ENCODE measurements at places on chromosomes 7 and 10.

DNA sequence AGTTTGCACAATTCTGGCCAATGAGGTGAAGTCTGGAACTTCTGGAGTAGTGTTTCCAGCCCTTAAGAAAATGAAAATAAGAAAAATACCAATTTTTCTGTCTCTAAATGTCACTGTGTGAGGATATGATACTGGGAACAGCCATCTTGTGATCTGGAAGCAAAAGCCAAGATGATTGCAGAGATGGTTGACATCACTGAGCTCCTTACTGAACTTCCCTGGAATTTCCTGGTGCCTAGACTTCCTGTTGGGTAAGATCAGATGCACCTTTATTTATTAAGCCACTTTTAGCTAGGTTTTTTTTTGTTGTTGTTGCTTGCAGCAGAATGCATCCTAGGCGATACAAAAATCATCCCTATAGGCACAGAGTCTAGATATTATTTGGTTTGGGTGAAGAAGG is 27.3 kb upstream of the INHBA start:
- no peak for DNase-seq

GRCh38 chr10:112954974-112955581 is 5.0 kb downstream of the TCF7L2 start:
- DNase-seq, result no peak

GRCh38 chr7:103343332-103343731 is 1.2 kb downstream of the DNAJC2 start:
- DNase-seq, result no peak

- peak; percentile 54 for DNase-seq
Observed at GRCh38 chr10:121823993-121824463, 103.8 kb downstream of the ATE1 start.

GRCh38 chr7:138833596-138833995 is 35.6 kb upstream of the ATP6V0A4 start:
- DNase-seq, result no peak

DNA sequence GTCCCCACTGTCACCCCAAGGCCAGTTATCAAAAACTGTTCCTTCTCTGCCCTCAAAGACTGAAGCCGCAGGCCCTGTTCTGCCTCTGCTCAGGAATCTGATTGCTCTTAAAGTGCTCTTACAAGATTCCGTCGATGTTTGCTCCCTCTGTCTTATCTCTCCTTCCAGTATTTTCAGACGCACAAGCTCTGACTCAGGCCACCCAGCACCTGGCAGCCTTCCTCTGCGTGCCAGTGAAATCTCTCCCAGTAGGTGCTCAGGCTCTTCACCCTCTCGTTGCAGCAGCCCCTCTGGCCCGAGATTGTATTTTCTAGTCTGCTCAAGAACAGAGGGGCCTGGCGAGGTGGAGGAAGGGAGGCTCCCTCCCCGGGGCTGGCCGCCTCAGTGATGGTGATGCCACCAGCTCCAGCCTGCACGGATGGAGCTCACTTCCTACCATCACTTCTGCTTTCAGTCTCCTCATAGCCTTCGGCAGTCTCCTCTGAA is 276.2 kb downstream of the USP6NL start:
- no peak for DNase-seq

GRCh38 chr7:136399385-136399784 is 422.2 kb upstream of the MTPN start:
- DNase-seq, result no peak

DNA sequence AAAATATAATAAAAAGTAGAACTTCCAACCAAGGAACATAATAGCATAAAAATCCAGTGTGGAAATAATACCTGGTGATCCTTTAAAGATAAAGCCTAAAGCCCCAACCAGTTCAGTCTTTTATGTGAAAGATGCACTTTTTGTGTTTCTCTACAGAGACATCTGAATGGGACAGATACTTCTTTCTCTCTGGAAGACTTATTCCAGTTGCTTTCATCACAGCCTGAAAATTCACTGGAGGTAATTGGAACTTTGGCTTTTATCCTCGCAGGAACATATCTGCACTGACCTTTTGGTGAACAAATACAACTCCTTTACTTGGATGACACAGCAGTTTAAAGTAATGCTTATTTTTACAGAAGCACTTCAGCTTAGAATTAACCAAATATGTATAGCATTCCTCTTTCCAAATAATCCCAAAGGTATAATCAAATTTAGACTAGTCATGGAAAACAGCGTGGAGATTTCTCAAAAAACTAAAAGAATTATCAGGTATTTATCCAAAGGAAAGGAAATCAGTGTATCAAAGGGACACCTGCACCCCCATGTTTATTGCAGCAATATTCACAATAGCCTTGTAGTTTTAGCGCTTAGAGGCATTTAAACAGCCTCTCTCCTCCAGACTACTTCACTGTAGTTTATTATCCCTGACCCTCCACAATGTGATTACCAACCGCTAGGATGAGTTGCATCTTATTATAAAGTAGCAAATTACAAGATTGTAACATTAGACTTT is 16.8 kb downstream of the HNRNPA2B1 start:
- DNase-seq, result no peak

DNA sequence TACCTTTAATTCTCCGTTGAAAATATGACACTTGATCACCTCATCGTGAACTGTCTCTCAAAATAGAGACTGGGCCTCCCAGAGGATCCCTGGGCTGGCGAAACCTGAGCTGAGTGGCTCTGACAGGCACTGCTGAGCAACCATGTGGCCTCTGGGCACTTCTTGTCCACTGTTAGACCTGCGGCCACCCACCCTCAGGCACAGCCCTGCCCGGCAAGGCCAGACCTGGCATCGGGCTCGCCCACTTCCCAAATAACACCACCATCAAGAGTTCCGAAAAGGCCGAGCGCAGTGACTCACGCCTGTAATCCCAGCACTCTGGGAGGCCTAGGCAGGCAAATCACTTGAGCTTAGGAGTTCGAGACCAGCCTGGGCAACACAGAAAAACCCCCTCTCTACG is 82.5 kb downstream of the COBL start:
- no peak for DNase-seq

GRCh38 chr7:101156866-101157589 is 2.8 kb downstream of the AP1S1 start:
- DNase-seq, result no peak

GRCh38 chr7:100157334-100158228 is 942 bp downstream of the TRAPPC14 start:
- no peak for DNase-seq

DNA sequence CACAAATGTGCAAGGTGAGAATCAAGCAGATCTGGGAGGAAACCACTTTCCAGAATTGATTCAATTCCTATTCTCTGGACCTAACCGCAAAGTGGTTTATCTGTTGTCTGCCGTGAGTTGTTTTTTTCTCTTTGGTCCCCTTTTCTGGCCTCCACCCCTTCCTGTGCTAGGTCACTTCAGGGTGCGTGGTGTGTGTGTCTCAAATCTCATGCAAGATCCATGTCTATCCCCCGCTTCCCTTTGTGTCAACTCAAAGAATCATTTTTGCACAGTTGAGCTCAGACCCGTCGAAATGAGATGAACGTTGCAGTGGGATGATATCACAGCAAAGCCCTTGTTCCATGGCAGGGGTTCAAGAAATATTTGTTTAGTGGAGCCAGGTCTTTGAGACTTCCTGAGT is 184.5 kb downstream of the GATA3 start:
- DNase-seq, result no peak

GRCh38 chr7:149855361-149856305 is 17.5 kb downstream of the ZNF862 start:
- no peak for DNase-seq

- DNase-seq, result no peak
Observed at GRCh38 chr10:102426803-102427287, 5.5 kb downstream of the CUEDC2 start.

DNA sequence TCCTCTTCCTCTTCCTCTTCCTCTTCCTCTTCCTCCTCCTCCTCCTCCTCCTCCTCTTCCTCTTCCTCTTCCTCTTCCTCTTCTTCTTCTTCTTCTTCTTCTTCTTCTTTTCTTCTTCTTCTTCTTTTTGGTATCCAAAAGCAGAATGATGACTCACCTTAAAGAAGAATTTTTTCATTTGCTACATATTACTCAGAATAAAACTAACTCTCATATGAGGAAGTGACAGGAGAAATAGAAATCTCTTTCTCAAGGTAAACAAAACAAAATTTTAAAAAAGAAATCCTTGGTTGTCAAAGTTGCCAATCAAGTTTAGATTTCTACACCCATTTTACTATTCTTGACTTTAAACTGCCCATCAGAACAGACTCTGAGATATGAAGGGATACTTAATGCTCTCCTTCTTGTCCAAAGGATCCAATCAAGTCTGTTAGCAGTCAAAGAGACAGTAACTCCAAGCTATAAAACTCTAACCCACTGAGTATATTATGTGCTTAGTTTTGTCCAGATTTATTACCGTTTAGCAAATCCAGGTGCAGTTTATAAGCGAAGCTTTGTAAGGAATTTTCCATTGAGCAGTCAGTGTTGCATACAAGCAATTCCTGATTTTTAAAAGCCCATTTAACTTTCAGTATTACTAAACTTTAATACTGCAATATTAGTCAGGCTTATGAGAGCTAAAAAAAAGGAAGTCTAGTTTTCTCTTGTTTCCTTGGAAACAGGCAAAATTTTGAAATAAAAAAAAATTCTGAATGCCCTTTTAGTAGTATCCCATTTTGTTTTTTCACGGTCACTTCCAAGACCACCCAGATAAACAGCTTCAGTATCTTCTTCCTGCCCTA is 43.1 kb upstream of the SNX13 start:
- DNase-seq, result no peak

DNA sequence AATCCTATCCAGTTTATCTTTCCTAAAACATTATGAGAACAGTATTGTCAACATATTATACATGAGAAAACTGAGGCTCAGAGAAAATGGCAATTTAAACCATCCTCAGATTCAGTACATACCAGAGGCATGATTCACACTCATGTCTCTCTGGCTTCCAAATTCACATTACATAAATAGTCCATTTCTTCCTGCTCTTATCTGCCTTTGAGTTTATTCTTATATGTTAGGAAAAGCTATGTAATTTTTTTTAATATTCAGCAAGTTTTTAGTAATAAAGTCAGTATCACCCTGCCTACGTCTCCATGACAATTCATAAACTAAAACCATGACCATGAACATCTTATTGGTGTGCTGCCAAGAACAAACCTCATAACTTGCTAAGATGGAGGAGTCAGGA is 1260.2 kb upstream of the SORCS1 start:
- DNase-seq, result no peak

- no peak for DNase-seq
Observed at GRCh38 chr10:124737221-124737620, 7.0 kb downstream of the FAM53B start.

DNA sequence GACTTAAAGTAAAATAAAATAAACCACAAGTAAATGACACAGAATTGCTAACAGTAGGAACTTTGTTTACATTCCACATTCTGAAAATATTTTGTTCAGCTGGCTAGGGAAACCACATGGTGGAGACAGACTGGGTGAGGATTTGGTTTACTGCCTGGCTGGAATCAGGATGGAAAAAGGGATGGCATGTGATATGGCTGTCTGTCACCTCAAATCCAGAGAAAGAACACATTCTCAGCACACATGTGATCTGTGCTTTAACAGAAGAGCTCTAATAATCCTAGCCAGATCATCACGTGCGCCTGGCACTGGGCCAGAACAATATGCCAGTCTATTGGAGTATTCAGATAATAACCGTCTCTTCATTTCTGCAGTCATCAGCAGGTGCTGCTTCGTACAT is 90.9 kb upstream of the PIP4K2A start:
- DNase-seq, result peak; percentile 86

DNA sequence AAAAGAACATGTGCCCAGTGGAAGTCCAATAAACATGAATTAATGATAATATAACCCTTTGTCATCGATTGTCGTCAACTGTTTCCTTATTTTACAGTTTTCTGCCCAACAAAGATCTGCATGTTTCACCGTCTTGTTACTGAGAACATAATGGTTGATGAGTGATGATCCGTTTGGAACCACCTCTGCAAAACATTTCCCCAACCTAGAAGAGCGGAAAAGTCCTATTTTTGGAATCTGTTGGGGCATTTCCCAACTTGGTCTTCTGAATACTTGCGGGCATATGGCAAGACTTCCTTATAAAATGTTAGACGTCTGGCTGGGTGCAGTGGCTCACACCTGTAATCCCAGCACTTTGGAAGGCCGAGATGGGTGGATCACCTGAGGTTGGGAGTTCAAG is 32.1 kb downstream of the CNPY1 start:
- DNase-seq, result no peak

- no peak for DNase-seq
Observed at GRCh38 chr7:149381245-149381644, 79.6 kb downstream of the ZNF777 start.

DNA sequence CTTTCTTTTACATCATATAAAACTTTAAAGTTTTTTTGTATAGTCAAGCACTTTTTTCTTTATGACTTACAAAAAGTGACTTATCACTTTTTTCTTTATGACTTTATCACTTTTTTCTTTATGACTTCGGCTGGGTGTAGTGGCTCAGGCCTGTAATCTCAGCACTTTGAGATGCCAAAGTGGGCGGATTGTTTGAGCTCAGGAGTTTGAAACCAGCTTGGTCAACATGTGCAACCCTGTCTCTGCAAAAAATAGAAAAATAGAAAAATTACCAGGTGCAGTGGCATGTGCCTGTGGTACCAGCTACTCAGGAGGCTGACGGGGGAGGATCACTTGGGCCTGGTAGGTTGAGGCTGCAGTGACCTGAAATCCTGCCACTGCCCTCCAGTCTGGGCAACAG is 108.8 kb upstream of the CSTF2T start:
- no peak for DNase-seq

GRCh38 chr7:69668339-69668870 is 70.1 kb downstream of the AUTS2 start:
- no peak for DNase-seq

DNA sequence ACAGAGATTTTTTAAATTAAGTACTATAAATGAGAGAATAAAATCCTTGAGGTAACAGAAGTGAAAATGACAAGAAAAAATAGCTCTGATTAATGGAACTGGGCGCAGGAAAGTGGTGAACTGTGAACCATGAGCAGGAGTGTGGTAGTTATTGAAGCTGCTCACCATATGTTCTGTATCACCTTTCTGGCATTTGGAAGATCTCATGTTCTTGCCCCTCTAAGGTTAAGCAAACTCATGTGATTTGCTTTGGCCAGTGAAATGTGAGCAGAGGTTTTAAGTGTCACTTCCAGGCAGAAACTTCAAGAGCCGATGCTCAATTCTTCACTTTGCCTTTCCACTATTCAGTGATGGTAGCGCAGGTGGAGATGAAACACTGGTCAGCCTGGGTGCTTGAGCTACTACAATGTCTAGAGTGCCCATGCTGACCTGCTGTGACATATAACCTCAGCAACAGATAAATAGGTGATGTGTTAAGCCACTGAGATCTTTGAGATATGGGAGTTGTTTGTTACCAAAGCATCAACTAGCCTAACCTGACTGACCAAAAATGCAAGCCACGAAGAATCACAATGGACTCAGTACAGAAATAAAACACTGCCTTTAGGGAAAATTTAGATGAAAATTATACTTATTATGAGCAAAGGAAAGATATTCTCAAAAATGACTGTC is 18.4 kb downstream of the MTPAP start:
- DNase-seq, result no peak

- no peak for DNase-seq
Observed at GRCh38 chr7:144957998-144958397, 122.1 kb upstream of the TPK1 start.
